NCI-H1930 (cell line): ENCODE measurements at places on chromosomes 11 and 22.

DNA sequence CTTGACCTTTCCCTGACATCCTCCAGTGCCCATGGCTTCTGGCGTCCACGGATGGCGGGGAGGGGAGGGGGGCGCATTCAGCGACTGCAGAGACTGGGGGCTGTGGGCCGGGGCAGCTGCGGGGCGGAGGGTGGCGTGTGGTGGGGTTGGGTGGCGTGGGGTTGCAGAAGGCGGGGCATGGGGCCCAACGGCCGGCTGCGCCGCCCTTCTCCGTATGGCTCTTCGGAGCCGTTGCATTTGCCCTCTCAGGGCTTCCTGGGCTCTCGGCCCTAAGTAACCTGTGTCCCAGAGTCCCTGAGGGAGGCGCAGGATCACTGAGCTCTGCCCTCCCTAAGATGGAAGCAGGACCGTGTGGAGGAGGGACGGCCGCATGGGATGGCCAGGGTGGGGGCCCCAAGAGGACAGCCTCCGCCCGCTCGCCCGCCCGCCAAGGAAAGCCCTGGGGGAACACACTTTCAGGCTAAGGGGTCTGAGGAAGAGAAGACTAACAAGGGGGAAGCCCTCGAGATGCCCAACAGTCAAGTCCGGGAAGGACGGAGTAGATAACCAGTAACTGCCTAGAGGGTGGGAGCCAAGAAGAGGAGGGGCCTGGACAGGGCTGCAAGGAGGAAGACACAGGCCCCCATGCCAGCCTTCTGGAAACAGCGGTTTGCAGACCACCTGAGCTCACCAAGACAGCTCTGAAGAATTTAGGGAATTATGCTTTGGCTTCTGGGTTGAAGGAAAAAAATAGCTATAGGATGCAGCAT is 9.2 kb upstream of the AIFM3 start:
- DNase-seq: no peak

DNA sequence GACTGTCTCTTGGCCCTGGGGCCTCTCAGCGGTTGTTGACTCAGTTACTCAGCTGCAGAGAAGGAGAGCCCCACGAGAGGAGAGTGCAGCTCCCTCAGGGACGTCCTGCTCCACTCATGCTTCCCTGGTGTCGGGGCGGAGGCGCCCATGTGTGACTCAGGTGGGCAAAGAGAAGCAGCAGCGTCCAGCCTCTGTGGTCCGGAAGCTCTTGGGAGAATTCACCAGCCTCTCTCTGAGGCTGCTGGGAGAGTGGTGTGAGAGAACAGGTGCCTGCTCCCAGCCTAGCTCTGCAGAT is 25.7 kb downstream of the GLB1L2 start:
- DNase-seq: no peak

DNA sequence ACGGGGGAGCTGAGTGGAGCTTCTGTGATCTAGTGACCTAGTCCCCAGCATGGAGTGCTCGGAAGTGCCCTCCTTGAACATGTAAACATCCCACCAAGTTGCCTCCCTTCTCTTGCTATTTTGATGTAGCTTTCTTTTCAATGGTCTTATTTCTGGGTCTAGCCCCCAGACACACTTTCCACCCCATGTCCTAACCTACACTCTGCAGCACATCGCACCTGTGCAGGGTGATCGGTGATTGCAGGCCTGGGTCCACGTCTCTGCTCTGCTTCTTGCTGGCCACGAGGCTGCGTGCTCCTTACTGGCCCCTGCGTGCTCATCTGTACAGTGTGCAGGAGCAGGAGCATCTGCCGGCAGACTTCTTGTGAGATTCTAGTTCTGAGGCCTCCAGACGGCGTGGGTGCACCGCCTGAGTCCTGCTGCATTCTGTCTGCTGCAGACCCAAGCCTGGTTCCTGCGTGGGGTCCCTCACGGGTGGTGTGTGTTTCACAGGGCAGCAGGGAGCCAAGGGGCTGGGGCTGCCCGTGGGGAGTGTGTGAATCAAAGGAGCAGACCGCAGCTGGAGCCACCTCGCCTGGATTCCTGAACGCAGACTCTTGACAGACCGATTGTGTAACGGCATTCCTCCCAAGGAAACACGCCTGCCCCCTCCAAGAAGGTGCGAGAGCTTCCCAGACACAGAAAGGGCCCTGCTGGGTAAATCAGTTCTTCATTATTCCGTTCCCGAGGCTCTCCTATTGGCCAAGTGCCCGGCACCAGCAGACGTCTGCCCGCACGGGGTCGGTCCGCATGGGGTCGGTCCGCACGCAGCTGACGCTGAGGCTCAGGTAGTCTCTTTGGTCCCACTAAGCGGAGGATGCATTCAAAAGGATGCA is 44.4 kb upstream of the MYEOV start:
- DNase-seq: no peak

GRCh38 chr11:102599642-102600261 is 25.4 kb downstream of the MMP20 start:
- no peak for DNase-seq

- DNase-seq: no peak
These were observed 4.0 kb downstream of the CRY2 start for GRCh38 chr11:45851228-45851627.

DNA sequence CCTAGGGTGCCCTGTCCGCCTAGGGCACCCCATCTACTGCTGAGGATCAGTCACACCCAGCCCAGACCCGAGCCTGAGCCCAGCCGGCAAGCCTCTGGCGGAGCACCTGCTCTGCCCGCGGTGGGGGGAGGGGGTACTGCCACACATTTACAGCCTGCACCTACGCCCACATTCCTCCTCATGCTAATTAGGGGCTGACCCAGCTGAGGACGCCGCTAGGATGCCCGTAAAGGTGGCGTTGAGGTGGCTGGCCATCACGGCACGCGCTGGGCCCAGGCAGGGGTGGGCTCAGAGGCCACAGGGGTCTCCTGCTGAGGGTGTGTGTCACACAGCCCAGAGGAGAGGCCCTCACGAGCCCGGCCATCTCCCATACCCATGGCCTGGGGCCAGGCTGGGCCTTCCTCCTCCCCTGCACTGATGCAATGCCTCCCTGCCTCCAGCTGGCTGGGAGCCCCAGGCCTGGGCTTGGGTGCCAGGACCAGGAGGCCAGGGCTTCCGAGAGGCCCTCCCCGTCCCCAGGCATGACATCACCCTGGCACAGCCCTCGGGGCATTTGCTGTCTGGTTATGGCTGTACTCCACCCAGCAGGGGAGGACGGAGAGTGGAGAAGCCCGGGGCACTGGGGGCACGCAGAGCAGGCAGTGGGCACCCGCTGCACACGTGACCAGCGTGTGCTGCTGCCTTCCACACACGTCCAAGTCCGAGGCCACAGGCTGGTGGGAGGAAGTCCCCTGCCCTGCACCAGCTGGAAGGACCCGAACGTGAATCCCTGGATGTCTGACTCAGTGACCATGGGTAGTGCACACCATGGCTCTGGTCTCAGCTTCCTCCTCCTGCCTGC is 12.7 kb downstream of the DUSP8 start:
- no peak for DNase-seq

- DNase-seq: no peak
These were observed 129.7 kb downstream of the ST3GAL4 start for GRCh38 chr11:126485021-126485792.

- peak; percentile 53 for DNase-seq
These were observed 130.1 kb downstream of the SOX6 start for GRCh38 chr11:16226245-16226644.
